ENCODE measurements at places on chromosomes 4 and X. TPM values are rescaled to one million over a fixed set of nuclear protein-coding genes. Genes with fewer than 3 reads are reported as not detected.

UGT2B28 gene
- not detected for total RNA-seq

DNA sequence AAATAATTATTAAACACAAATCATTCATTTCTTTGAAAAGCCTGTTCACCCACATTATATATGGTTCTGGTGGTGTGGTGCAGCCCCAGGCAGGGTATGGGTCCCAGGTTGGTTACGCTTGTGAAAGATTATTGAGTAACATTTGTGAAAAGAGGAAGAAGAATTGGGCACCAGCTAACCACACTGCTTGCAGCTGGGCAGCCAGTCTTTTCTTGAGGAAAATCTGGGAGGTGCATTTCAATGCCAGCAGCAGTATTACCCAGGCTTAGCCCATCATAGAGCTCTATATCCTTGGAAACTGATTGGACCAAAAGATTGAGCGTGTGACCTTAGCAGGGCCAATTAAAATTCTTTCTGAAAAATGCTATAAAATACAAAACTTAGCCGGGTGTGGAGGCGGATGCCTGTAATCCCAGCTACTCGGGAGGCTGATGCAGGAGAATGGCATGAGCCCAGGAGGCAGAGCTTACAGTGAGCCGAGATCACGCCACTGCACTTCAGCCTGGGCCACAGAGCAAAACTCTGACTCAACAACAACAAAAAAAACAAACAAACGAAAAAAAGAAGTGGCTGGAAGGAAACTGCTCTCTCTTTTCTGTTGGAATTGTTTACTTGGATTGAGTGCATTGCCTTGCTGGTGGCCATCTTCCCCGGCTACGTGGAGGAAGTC lies 9.7 kb upstream of the PLAC8 start:
- DNase-seq: peak; percentile 43
- H3K4me1 ChIP-seq: no peaks in the 10 kb centered on the region
- no peaks in the 10 kb centered on the region for H3K36me3 ChIP-seq
- H3K27me3 ChIP-seq: no peaks in the 10 kb centered on the region

- no peak for DNase-seq
- H3K27me3 ChIP-seq: no peaks in the 10 kb centered on the region
- no peaks in the 10 kb centered on the region for H3K4me1 ChIP-seq
- no peak overlapping the region for H3K27ac ChIP-seq
Measured at GRCh38 chr4:56817840-56818491, 3.5 kb downstream of the SPINK2 start.

- H3K4me1 ChIP-seq: no peaks in the 10 kb centered on the region
- H3K36me3 ChIP-seq: no peaks in the 10 kb centered on the region
- H3K4me3 ChIP-seq: no peak overlapping the region
- no peaks in the 10 kb centered on the region for H3K27me3 ChIP-seq
- DNase-seq: no peak
Measured at GRCh38 chr4:15291122-15291521, 136.7 kb upstream of the C1QTNF7 start.

DNA sequence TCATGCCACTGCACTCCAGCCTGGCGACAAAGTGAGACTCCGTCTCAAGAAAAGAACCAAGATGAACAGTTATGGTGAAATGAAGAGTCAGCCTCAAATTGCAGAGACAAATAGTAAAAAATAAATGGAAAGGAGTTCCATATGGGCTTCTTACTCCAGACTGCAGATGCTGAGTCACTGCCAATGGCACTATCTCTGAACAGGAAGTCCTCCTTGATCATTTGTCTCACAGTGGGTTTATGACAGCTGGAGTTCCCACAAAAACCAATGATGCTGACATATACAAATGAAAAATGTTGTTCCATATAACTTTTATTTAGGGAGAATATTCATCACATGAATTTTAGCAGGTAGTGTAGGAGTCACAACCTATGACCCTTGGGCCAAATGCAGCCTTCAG lies 631.6 kb downstream of the PCDH18 start:
- no peak overlapping the region for H3K4me3 ChIP-seq
- no peaks in the 10 kb centered on the region for H3K36me3 ChIP-seq
- no peak for DNase-seq
- no peak overlapping the region for H3K27ac ChIP-seq

- no peaks in the 10 kb centered on the region for H3K36me3 ChIP-seq
- no peak overlapping the region for H3K4me3 ChIP-seq
- no peak overlapping the region for H3K27ac ChIP-seq
- peaks cover 18% of the 10 kb centered on the region for H3K4me1 ChIP-seq
- no peaks in the 10 kb centered on the region for H3K27me3 ChIP-seq
Measured at GRCh38 chr4:26938516-26938915, 77.9 kb downstream of the STIM2 start.

Measured in body of pancreas (tissue), 4 donors.